NB4 (cell line): ENCODE measurements at places on chromosomes 3 and 15.

DNA sequence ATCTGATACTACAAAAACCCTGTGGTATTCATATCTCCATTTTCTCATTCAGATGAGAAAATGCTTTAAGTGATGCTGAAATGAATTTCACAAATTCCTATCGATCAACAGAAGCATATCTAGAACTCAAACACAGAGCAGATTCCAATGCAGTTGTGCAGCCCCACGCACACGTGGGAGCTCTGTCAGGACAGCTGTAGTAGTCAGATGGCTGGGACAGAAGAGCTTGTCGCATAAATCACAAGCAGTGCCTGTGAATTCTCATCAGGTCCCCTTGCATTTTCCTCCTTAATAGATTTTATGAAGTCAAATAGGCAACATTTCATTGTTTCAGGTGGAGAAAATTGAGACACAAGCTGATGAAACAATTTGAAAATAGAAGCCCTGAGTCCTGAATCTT lies 792.3 kb downstream of the AGBL1 start:
- DNase-seq: no peak

DNA sequence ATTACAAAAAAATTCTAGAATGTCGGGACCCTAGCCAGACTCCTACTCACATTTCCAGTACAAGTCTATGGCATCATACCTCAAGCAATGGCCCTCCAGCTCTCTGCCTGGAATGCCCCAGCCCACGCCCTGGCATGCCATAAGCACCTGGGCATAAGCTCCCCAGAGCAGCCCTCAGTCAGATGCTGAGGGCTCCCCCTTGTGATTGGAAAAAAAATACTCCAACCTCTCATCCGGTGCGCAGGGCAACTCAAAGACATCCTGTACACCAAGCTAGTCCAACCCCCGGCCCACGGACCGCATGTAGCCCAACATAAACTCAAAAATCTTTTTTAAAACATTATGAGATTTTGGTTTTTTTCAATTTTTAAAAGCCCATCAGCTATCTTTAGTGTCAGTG lies 115.4 kb downstream of the NEK10 start:
- DNase-seq: peak; percentile 49

DNA sequence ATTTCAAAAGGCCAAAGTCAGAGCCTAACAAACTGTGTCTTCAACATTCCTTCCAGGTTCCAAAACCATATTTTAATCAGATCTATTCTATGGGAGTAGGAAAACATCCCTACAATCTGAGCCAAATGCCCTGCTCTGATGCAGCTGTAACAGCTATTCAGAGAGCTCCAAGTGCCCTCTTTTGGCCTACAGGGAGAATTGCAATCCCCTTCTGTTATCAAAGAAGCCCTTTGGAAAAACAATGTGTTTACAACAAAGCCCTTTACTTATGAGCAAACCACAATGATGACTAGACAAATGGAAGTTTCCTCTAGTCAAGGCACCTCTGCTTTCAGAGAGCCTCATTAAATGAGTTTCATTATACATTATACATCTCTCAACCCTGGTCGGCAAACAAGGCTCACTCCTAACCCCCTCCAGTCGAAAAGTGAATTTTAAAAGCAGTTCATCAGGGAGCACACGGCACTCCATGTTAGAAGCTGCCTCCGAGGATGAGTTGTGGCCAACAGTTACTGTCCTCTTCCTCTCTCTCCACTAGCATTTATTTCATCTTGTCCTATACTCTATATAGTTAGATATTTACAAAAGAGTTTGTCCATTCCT lies 42.6 kb upstream of the TMCO5A start:
- peak; percentile 32 for DNase-seq

DNA sequence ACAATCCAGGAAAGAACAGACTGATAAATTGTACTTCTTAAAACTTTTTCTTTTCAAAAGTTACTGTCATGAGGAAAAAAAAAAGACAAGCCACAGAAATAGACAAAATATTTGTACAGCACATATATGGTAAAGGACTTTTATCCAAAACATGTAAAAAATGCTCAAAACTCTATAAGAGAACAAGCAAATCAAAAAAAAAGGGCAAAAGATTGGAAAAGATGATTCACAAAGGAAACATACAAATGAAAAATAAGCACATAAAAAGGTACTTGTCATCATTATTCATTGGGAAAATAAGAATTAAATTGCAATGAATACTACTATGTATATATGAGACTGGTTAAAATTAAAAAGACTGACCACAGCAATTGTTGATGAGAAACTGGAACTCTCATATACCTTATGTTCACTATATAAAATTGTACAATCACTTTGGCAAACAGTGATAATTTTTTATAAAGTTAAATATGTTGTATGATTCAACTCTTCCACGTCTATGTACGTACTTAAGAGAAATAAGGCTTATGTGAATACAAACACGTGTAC lies 39.7 kb downstream of the DIPK2A start:
- no peak for DNase-seq

GRCh38 chr15:80635953-80636352 lies 59.2 kb upstream of the ABHD17C start:
- DNase-seq: no peak

DNA sequence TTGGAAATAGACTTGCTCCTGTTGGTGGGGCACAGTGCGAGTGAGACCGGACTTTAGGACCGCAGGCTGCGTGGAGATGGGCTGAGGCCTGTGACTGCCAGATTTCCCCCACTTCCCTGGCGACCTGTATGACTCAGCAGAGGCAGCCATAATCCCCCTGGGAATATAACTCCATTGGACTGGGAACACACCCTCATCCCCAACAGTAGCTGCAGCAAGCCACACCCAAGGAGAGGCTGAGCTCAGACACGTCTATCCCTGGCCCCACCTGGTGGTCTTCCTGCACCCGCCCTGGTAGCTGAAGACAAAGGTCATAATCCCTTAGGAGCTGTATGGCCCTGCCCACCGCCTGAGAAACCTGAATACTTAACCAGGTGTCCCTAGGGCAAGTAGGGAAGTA lies 42.6 kb downstream of the DZIP1L start:
- no peak for DNase-seq

DNA sequence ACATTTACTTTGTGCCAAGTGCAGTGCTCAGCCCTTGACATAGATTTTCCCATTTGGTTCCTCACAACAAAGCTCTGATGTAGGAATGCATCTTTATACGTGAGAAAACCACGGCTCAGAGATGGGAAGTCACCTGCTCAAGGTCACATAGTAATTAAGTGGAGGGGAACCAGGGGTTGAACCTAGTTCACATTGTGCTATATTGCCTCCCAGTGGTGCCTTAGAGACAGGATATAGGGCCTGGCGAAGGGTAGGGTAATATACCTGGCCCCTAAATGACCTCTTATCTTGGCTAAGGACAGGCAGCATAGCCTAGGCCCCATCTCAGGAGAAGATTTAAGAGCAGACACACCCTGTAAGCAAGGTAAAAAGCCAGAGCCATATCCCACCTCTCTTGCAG lies 71.5 kb downstream of the FOXP1 start:
- DNase-seq: peak; percentile 53

- DNase-seq: peak; percentile 90
Observed at GRCh38 chr15:69394556-69395282, 19.4 kb upstream of the KIF23 start.

DNA sequence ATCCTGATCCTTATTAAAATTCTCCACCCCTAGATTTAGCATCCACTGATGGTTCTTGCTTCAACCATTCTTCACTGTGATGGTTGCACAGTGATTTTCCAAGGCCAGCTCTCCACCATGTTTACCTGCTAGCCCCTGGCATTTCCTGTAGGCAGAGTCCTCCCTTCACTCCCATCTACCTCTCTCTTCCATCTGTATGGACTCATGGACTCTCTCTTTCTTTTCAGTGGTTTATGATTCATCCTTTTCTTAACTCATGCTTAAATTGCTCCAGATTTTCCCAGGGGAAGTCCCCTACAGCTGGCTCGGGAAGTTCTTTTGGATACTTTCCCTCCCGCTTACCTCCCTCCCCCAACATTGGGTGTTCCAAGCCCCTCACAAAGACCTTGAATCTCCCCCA lies 18.7 kb downstream of the TGM4 start:
- DNase-seq: no peak

GRCh38 chr3:125125821-125126245 lies 70.0 kb upstream of the HEG1 start:
- DNase-seq: peak; percentile 75

DNA sequence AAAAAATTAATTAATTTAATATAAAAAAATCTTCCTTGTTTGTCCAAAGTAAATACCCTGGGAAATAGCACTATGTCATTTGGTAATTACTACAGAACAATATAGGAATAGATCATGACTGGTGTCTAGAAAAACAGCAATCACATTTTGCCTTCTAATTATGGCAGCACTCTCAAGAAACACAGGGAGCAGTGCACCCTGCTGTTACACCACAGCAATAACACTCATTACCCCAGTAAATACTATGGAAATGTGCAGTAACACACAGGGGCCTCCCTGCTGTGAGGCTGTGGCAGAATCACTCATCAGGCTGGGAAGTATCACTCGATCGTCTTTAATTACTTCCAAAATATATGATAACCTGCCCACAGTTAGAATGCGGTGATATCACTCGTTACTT lies 646.0 kb downstream of the TUSC7 start:
- peak; percentile 34 for DNase-seq

GRCh38 chr3:100899440-100900091 lies 93.7 kb downstream of the ABI3BP start:
- DNase-seq: peak; percentile 8

DNA sequence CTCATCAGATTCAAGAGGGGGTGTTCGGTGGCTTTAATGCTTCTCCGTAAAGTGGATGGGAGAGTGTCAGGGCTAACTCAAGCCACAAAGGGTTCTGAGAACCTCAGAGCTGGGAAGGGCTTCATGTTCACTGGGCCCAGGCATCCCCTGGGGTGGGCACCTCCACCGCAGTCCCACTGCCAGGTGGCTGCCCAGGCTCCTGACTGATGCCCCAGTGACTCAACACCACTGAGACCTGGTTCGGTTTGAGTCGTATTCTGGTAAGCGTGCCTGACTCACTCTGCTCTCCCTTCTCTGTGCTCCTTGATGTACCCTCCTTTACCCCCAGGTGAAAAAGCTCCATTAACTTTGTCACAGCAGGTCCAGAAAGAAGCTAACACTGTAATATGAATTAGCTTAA lies 304.6 kb downstream of the RPLP1 start:
- peak; percentile 18 for DNase-seq

- DNase-seq: peak; percentile 24
Observed at GRCh38 chr15:66253418-66254088, at the start of gene MEGF11. Gene MEGF11, minus strand, starts transcription at chr15:66253750. Its CDS starts 125,347 bp downstream, at chr15:66128403.

DNA sequence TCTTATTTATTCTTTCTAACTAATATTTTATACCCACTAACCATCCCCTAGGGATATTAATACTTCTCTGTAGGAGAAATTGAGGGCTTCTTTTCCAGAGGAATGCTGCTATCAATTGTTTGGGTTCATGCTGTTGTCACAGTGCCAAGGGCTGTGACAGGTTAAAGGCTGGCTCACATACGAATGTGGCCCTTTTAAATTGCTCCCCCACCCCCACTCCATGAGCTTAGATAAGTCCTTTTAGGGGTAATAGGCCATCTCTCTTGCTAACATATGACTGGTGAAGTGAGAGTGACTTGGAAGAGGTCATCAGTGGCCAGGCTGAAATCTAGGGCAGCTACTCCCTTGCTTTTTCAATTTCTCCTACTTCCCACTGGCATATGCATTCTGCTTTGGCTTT lies 121.9 kb upstream of the DPH6 start:
- DNase-seq: no peak

DNA sequence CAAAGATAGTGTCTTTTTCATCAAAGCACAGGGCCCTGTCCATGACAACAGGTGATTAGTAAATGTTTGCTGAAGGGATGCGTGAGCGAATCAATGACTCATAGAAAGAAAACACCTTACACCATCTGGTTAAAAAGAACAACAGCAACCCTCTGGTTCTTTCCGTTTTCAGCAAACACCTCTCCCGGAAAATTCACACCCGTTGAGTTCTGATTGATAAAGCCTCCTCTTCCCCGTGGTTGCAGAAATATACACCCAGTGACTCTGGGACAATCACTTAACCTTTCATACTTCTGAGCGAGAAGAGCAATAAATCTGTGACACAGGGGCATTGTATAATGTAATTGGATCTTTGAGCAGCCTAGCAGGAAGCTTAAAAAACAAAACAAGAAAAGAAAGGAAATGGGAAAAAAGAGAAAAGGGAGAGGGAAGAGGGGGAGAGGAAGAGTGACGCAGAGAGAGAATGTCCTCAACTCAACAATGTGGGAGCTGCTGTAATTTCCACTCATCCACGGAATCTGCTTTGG lies 37.6 kb downstream of the ADAMTS9 start:
- DNase-seq: no peak

DNA sequence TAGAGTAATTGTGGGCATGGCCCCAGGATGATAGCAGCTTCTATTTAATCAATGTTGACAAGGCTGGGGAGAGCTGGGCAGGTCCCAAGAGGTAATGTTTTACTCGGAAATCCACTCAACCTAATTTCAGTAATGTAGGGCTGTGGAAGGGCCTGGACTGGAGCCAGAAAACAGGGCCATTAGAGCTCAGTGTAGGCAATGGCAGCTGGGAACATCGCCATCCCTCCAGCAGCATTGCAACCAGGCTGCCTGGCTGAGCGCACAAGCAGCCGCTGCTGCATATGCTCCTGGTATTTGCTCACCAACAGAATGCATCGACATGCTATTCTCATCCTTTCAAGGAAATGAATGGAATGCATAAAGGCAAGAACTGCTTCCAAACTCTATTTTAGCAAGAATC lies 90.0 kb downstream of the GAP43 start:
- no peak for DNase-seq

- no peak for DNase-seq
Observed at GRCh38 chr15:75565062-75565970, 13.8 kb downstream of the PTPN9 start.

DNA sequence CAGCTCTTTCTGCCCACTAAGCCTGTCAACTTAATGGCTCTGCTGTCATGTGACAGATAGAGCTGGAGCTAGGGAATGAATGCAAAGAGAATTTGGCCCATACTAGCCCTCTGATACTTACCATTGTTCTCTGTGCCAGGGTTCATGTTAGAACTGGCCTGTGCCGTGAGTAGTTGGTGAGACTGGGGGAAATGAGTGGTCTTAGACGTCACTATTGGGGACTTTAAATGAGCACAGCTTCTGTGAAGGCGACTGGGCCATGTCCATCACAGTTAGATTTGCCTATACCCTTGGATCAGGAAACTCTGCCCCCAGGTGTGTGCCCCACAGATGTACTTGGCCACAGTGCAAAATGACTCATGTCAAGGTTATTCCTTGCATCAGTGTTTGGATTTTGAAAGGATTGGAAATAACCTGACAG lies 124.9 kb downstream of the PTPRG start:
- no peak for DNase-seq

- DNase-seq: no peak
Observed at GRCh38 chr3:197007296-197007940, 22.2 kb downstream of the MELTF start.

DNA sequence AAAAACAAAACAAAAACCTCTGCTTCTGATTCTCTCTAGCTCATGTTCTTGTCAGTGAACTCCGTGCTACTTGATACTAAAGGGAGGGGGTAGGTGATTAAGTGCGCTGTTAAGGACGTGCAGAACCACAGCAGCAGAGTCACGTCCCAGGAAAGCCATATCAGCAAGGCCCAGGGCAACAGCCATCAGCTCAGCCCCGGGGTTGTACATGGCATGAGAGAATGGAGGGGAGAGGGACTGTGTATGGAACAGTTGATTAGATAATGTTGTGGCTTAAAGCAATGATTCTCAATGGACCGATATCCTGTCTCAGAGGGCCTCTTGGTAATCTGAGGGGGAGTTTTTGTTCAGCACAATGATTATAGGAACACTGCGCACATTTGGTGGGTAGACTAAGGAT lies 27.6 kb downstream of the C2CD4A start:
- DNase-seq: no peak
